ENCODE measurements at places on chromosomes 2 and 18.

DNA sequence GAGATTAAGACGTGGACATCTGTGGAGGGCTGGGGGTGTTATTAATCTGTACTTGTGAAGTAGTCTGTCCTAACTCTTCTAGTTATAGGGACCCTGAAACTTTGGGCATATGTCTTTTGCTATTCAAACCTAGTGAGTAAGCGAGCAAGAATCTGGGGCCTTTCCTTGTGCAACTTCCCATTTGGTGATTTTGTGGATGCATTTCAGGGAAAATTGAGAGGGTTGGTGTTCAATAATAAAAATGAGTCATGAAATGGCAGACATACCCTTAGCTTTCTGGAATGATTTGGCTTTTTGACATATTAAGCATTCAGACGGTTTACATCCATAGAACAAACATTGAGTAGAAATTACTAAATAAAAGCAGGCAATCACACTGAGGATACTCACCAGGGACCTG, 17.0 kb downstream of the COL4A4 start:
- DNase-seq, result no peak

DNA sequence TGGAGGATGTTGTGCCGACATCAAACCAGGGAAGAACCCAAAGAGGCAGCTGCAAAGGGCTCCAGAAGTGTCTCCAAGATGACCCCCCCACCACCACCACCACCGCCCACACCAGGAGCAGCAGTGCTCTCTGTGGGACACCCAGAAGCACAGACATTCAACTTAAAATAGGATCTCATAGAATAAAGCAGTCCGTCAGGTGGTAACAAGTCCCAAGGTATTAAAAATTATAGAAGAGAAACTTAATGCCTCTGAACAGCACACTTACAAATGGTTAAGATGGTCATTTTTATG, 155.5 kb upstream of the ID2 start:
- DNase-seq, result no peak

- DNase-seq, result no peak
Measured at GRCh38 chr2:18987592-18988073, 370.8 kb downstream of the OSR1 start.

DNA sequence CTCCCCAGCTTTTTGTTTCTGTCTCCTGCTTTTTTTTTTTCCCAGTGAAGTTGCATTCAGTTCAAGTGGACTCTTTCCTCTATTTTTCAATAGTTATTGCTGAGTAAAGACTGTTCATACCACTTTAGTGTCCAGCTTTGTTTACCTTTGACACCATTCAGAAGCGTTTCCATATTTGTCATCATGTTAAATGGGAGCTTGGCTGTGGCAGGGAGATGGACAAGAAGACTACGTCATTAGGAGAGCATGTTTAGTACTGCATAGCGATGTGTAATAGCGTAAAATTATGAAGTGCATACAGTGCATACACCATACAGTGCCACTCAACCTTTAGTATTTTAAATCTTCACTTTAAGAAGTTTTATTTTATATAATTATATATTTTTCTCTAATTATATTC, 655.9 kb downstream of the DCC start:
- no peak for DNase-seq

GRCh38 chr18:57890266-57890665, 87.2 kb upstream of the ATP8B1 start:
- no peak for DNase-seq

DNA sequence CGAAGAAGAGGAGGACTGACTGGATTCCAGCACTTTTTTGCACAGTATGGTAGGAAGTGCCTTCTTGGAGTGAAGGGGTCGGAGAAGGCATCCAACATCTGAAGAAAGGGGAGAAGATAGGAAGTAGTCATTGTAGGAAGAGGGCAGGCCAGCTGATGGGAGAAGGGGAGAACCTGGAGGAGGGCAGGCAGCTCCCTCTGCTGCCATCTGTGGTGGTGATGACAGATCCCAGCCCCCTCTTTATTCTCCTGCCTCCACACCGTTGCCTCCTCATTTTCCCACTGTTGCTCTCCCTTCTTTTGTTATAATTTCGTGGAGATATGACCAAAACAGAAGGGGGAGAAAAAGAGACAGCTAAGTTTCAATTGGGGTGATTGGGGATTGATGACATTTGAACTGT, 2.9 kb upstream of the SCYGR2 start:
- DNase-seq, result no peak

GRCh38 chr2:16207611-16208010, 267.3 kb downstream of the MYCN start:
- no peak for DNase-seq

GRCh38 chr18:13502585-13502984, 223.8 kb downstream of the FAM210A start:
- DNase-seq, result no peak

DNA sequence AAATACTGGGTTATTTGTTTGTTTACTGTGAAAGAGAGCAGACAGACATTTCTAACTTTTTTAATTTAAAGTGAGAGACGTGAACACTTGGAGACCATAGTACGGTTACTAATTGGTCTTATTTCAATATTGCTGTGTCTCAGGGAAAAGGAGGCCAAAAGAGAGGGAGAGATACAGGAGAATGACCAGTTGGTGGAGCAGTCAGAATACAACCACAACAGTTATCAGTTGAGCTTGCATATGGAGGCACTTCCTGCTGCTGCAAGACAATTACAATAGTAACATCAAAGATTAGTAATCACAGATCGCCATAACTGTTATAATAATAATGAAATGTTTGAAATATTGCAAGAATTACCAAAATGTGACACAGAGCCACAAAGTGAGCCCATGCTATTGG, 58.2 kb downstream of the TWSG1 start:
- DNase-seq, result no peak

DNA sequence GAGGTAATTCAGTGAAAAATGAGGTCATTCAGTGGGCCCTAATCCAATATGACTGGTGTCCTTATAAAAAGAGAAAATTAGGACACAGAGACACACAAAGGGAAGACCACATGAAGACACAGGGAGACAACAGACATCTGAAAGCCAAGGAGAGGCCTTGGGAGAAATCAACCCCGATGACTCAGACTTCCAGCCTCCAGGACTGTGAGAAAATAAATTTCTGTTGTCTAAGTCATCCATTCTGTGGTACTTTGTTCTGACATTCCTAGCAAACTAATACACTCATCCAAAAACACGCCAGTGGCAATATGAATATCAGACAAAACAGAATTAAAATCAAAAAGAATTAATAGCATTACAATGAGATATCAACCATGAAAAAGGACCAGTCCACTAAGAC, 303.7 kb downstream of the SS18 start:
- DNase-seq, result no peak

- DNase-seq, result no peak
Measured at GRCh38 chr2:41027095-41027494, 575.2 kb upstream of the SLC8A1 start.

GRCh38 chr18:61595615-61596251, 262.5 kb downstream of the CDH20 start:
- DNase-seq, result no peak

DNA sequence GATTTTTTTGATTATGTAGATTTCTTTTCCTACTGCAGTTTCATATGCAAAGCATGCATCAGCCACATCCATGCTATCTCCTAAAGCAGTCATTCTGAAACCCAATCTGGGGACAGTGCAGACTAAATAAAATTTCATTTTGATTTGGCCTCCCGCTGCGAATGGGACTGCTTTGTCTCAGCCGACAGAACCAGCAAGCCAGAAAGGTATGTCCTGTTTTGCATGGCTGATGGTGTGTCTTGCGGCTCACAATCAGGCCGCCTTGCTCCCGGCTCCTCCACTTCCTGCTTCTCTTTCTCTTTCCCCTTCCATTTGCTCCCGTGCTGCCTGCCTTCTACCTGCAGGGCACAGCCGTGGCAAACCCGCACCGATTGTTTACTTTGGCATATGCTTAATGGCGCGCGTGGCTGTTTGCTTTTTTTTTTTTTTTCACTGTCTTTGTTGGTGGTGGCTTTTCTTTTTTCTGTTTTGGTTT, 419.6 kb upstream of the POU3F3 start:
- no peak for DNase-seq

GRCh38 chr2:203787979-203788378, 79.6 kb upstream of the CTLA4 start:
- no peak for DNase-seq

GRCh38 chr2:28399289-28399688, 6.6 kb downstream of the FOSL2 start:
- DNase-seq, result no peak

- DNase-seq, result no peak
Measured at GRCh38 chr2:28366496-28367282, 26.0 kb upstream of the FOSL2 start.
